Lung (tissue), 17 donors: ENCODE measurements at places on chromosomes 6 and 20. TPM values are rescaled to one million over a fixed set of nuclear protein-coding genes. Genes with fewer than 3 reads are reported as not detected.

- H3K4me1 ChIP-seq, result no peaks in the 10 kb centered on the region
- no peak overlapping the region for H3K27ac ChIP-seq
- no peaks in the 10 kb centered on the region for H3K36me3 ChIP-seq
- H3K4me3 ChIP-seq, result no peak overlapping the region
These were observed 176.2 kb upstream of the PRND start for GRCh38 chr20:4545526-4545925.

GRCh38 chr6:148443798-148444560 lies 101.3 kb downstream of the SASH1 start:
- no peak for DNase-seq
- peaks cover 8% of the 10 kb centered on the region for H3K4me1 ChIP-seq

DNA sequence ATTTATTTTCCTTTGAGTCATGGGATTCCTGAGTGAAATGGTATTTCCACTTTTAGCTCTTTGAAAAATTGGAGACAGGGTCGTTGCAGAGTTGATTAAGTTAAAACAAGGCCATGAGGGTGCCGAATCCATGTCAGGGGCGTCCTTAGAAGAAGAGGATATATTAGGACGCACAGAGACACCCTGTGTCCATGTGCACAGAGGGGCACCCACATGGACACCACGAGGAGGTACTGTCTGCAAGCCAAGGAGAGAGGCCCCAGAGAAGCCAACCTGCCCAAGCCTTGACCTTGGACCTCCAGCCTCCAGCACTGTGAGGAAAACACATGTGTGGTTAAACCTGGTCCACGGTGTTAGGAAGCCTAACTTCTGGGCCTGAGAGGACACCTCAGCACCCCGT lies 113.9 kb upstream of the THBS2 start:
- no peaks in the 10 kb centered on the region for H3K27me3 ChIP-seq
- no peaks in the 10 kb centered on the region for H3K36me3 ChIP-seq
- no peaks in the 10 kb centered on the region for H3K4me1 ChIP-seq
- DNase-seq, result no peak
- no peak overlapping the region for H3K4me3 ChIP-seq

Gene R3HDML
- not detected for total RNA-seq

Gene ULBP2
- 2.9 TPM for total RNA-seq

- no peaks in the 10 kb centered on the region for H3K36me3 ChIP-seq
- no peaks in the 10 kb centered on the region for H3K27me3 ChIP-seq
- no peak overlapping the region for H3K4me3 ChIP-seq
- H3K27ac ChIP-seq, result no peak overlapping the region
- DNase-seq, result no peak
These were observed 67.2 kb upstream of the PHIP start for GRCh38 chr6:79145301-79145700.

Gene HCRTR2
- not detected for total RNA-seq

Gene MYB
- 7.6 TPM for total RNA-seq

Gene MAS1
- not detected for total RNA-seq

- peaks cover 15% of the 10 kb centered on the region for H3K36me3 ChIP-seq
- no peak overlapping the region for H3K4me3 ChIP-seq
- no peaks in the 10 kb centered on the region for H3K27me3 ChIP-seq
- peak; percentile 90 for DNase-seq
- H3K27ac ChIP-seq, result peak overlapping the region; percentile 11
- H3K4me1 ChIP-seq, result no peaks in the 10 kb centered on the region
These were observed 2.0 kb downstream of the EDEM2 start for GRCh38 chr20:35145141-35145564.

Gene GHRH
- not detected for total RNA-seq

Gene SCAND1
- total RNA-seq, result 34.6 TPM

Gene NOP56
- 73.3 TPM for total RNA-seq

- no peak for DNase-seq
- no peak overlapping the region for H3K4me3 ChIP-seq
- H3K4me1 ChIP-seq, result no peaks in the 10 kb centered on the region
- H3K27ac ChIP-seq, result no peak overlapping the region
- no peaks in the 10 kb centered on the region for H3K36me3 ChIP-seq
These were observed 16.1 kb upstream of the RIPOR2 start for GRCh38 chr6:24951811-24952299.

Gene HLA-DMA
- total RNA-seq, result 76.8 TPM

DNA sequence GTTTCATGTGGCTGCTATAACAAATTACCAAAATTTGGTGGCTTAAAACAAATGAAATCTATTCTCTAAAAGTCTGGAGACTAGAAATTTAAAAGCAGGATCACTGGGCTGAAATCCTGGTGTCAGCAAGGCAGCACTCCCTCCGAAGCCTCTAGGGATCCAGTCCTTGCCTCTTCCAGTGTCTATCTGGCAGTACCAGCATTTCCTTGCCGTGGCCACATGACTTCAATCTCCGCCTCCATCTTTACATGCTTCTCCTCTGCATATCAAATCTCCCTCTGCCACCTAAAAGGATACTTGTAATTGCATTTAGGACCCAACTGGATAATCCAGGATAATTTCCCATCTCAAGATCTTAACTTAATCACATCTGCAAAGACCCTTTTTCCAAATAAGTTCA lies 30.2 kb downstream of the ARHGAP18 start:
- no peak overlapping the region for H3K4me3 ChIP-seq
- no peaks in the 10 kb centered on the region for H3K4me1 ChIP-seq
- H3K36me3 ChIP-seq, result no peaks in the 10 kb centered on the region
- H3K27ac ChIP-seq, result no peak overlapping the region

GRCh38 chr6:33607784-33608161 lies 13.3 kb upstream of the ITPR3 start:
- H3K27ac ChIP-seq, result no peak overlapping the region
- no peak overlapping the region for H3K4me3 ChIP-seq
- H3K27me3 ChIP-seq, result no peaks in the 10 kb centered on the region
- H3K36me3 ChIP-seq, result no peaks in the 10 kb centered on the region
- peaks cover 12% of the 10 kb centered on the region for H3K4me1 ChIP-seq

- peaks cover 14% of the 10 kb centered on the region for H3K27me3 ChIP-seq
- H3K36me3 ChIP-seq, result no peaks in the 10 kb centered on the region
- DNase-seq, result peak; percentile 42
- H3K4me3 ChIP-seq, result no peak overlapping the region
- H3K27ac ChIP-seq, result no peak overlapping the region
These were observed 8.3 kb upstream of the FOXC1 start for GRCh38 chr6:1601158-1602048.

- H3K27ac ChIP-seq, result no peak overlapping the region
- no peaks in the 10 kb centered on the region for H3K4me1 ChIP-seq
- H3K4me3 ChIP-seq, result no peak overlapping the region
- no peaks in the 10 kb centered on the region for H3K27me3 ChIP-seq
- DNase-seq, result no peak
- no peaks in the 10 kb centered on the region for H3K36me3 ChIP-seq
These were observed 66.4 kb downstream of the OLIG3 start for GRCh38 chr6:137427656-137428290.
